ENCODE measurements at places on chromosomes 6 and 20. TPM values are rescaled to one million over a fixed set of nuclear protein-coding genes. Genes with fewer than 3 reads are reported as not detected.
A peak's percentile ranks its signal among the peaks of the same experiment; 100 is the strongest.

Gene CRYBG1
- polyA plus RNA-seq, result 26.5 TPM

Gene PSORS1C2
- polyA plus RNA-seq, result 0.04 TPM

Gene ZSCAN16
- 10.0 TPM for polyA plus RNA-seq

DNA sequence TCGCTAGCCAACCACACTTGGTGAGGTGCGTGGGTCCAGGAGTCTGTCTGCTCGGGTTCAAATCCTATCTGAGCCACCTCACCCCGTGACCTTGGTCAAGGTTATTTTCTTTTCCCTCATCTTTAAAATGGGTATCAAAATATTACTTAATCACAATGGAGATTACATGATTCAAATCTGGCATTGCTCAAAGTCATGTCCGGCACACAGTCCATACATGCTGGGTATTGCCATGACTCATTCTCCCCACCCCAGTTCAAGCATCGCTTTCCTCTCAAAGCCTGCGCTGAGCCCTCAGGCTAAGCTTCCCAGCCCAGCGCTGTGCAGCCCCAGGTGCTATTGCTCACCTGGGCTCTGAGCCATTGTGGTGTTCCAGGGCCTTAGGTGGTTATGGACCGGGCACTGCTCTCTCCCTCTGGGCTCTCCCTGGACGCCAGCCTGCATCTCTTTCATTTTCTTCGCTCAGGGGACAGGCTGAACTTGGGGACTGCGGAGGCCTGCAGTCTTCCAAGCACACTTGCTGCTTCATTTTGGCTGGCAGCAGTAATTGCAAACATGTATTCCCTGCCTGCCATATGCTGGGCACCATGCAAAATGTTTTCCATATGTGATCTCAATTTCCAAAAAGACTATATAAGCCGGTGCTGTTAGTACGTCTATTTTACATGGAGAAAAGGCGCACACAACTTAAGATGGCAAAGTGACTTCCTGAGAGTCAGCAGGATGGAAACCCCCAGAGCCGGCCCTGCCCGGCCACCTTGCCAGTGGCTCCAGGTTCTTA is 27.3 kb downstream of the WRNIP1 start:
- no peak for DNase-seq
- H3K4me3 ChIP-seq, result no peak overlapping the region
- H3K27me3 ChIP-seq, result no peaks in the 10 kb centered on the region
- peaks cover 13% of the 10 kb centered on the region for H3K4me1 ChIP-seq
- H3K36me3 ChIP-seq, result no peaks in the 10 kb centered on the region

GRCh38 chr6:118776607-118777549 is 117.1 kb upstream of the ASF1A start:
- no peaks in the 10 kb centered on the region for H3K36me3 ChIP-seq
- no peak overlapping the region for H3K27ac ChIP-seq
- no peak overlapping the region for H3K4me3 ChIP-seq
- peaks cover 3% of the 10 kb centered on the region for H3K27me3 ChIP-seq
- no peaks in the 10 kb centered on the region for H3K4me1 ChIP-seq

DNA sequence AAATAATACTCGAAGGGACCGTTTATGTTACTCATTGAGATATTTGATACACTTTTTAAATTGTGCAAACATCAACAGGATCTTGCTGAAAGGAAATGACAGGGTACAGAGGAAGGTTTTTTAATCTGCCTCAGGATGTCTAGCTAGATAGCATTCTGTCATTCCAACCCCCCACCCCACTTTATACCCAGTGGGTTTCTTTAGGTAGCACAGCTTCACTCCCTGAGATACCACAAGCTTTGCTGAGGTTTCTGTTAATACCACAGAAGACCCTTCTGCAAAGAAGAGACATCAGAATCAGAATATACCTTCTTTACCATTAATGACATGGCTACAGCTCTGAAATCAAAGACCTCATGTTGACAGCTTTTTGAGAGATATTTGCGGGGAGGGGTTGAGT is 1.3 kb downstream of the PHACTR2 start:
- peak overlapping the region; percentile 67 for H3K27ac ChIP-seq
- no peaks in the 10 kb centered on the region for H3K36me3 ChIP-seq
- peak overlapping the region; percentile 69 for H3K4me3 ChIP-seq
- peaks cover 9% of the 10 kb centered on the region for H3K4me1 ChIP-seq

DNA sequence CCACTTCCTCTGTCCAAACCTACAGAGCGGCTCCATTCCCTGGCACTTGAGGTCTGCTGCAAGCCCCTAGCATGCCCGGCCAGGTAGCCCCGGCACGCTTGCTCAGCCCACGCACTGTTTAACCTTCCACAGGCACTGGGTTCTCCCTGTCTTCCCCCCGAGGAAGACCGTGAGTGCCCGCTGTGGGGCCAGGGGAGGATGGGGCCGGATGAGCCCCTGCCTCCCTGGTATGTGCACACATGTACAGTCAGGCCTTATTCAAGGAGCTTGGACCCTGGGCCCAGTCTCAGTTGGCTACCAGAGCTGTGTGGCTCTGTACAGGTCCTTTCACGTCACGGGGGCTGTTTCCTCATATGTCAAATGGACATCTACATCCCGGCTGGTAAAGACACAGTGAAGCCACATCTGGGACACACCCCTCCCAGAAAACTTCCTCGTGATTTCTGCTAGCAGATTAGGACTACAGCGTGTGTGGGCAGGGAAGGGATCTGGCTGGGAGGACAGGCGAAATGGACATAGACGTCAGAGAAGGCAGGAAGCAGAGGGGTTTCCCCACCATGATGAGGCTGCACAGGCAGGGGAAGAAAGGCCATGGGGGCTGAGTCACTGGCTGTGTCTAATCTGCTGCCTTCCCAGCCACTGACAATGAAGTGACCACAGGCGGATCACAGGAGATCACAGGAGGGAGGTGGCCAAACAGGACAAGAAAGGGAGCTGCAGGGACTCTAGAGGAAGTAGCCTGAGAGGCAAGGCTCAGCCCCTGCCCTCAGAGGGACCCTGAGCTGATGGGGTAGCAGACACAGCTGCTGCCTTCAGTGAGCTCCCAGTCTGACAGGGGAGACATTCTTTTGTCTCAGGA is 62.9 kb downstream of the MRPL14 start:
- no peaks in the 10 kb centered on the region for H3K36me3 ChIP-seq
- no peak overlapping the region for H3K4me3 ChIP-seq
- H3K4me1 ChIP-seq, result no peaks in the 10 kb centered on the region
- DNase-seq, result no peak
- H3K27ac ChIP-seq, result no peak overlapping the region

Measured in large intestine (tissue), 12 donors.